CD4-positive, alpha-beta T cell treated with Interleukin-15 for 4 hours (primary cell): ENCODE measurements at places on chromosomes 3 and 15.

- DNase-seq = no peak
These were observed 157.5 kb downstream of the GABRB3 start for GRCh38 chr15:26615188-26615926.

DNA sequence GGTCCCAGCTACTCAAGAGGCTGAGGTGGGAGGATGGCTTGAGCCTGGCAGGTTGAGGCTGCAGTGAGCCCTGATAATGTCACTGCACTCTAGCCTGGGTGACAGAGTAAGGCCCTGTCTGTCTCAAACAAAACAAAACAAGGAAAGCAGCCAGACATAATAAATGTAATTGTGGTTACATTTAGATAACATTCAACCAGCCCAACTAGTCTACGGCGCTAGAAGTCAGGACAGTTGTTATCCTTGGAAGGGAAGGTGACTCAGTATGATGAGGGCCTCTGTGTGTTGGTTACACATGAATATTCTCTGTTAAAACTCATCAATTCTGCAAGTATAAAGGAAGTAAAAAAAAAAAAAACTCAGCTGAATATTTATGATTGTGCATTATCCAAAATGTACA lies 27.0 kb upstream of the CSPG5 start:
- DNase-seq = no peak

- no peak for DNase-seq
These were observed 64.3 kb downstream of the OXSM start for GRCh38 chr3:25854214-25854613.

GRCh38 chr3:43005253-43005652 lies 26.1 kb downstream of the GASK1A start:
- DNase-seq = no peak

DNA sequence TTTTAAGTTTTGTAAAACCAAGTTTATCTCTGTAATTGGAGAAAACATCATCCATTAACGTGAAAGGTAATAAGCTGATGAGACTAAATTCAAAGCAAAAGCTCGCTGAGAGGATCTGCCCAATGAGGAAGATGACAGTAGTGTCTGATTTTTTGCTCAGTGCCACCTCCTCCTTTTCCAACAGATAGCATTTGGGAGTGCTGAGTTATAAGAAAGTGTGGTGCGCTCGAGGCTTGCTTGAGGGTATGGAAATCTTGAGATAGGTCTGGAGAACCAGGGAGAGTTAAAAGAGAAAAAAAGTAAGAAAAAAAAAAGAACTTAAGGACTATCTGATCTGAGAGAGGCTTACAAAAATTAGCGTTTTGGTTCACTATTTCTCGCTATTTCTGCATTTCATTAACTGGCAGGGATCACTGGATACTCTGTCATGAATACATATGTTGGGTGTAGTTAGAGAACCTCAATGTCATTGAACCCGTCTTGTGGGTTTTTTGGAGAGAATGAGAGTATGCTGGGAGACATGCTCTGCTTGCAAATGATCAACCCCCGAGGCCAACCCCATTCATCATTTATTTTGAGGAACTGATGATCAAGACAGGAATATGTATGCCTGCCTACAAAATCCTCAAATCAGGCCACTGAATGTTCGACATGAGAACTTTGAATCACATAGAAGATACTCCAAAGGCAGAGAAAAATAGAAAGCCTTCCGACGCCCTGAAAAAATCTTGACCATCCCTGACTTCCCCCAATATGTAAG lies 973 bp upstream of the USP13 start:
- no peak for DNase-seq

GRCh38 chr3:73136941-73137340 lies 75.5 kb downstream of the EBLN2 start:
- DNase-seq = no peak

DNA sequence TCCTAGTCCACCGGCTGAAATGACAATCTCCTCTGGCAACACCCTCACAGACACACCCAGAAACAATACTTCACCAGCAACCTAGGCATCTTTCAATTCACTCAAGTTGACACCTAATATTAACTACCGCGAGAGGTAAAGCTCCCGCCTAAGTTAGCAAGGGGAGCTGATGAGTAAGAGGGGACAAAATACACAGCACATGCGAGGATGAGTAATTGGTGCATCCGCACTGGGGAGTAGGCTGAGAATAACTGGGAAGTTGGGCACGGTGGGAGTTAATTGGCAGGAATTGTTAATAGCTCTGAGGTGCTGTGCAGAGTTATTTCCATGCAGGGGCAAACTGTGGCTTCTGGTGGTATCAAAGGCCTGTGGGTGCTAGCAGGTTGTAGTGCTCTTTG lies 14.5 kb upstream of the PLD1 start:
- DNase-seq = no peak

GRCh38 chr3:177836671-177837070 lies 639.4 kb upstream of the TBL1XR1 start:
- no peak for DNase-seq

GRCh38 chr15:47822048-47822447 lies 104.7 kb downstream of the SEMA6D start:
- DNase-seq = no peak

DNA sequence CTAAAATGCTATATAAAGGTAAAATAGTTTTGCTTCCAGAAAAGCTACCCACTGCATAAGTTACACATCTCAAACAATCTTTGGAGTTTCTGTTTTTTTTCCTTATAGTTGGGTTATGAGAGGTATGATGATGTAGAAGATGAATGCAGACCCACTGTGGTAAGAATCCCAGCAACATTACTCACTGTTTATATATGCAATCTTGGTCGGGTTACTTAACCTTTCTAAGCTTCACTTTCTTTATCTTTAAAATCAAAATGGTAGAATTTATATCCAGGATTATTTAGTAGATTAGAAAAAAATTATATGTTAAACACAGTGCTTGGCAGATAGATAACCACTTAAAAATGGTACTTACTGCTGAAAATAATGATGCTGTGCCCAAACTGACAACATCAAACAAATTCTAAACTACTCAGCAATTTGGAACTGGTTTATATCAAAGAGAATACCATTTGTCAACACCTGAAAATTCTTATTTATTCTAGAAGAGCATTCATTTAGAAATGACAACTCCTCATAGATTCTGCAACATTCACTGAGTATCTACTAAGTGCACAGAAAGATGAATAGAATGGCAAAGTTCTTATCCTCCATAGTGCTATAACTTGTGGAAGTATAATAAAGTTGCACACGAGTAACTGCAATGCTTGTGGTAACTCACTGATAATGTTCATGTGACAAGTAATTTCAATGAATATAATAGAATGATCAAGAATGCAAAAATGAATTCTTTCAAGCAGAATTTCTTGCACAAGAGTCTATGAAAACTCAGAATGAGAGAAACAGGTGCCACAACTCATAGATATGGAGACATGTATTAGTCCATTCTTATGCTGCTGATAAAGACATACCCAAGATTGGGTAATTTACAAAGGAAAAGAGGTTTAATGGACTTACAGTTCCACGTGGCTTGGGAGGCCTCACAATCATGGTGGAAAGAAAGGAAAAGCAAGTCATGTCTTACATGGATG lies 129.0 kb upstream of the SLC7A14 start:
- no peak for DNase-seq

GRCh38 chr3:127723011-127723567 lies 50.3 kb downstream of the ABTB1 start:
- no peak for DNase-seq

GRCh38 chr15:101114610-101115009 lies 137.2 kb downstream of the CHSY1 start:
- no peak for DNase-seq

GRCh38 chr15:33757516-33758232 lies 210.6 kb upstream of the CHRM5 start:
- DNase-seq = no peak

DNA sequence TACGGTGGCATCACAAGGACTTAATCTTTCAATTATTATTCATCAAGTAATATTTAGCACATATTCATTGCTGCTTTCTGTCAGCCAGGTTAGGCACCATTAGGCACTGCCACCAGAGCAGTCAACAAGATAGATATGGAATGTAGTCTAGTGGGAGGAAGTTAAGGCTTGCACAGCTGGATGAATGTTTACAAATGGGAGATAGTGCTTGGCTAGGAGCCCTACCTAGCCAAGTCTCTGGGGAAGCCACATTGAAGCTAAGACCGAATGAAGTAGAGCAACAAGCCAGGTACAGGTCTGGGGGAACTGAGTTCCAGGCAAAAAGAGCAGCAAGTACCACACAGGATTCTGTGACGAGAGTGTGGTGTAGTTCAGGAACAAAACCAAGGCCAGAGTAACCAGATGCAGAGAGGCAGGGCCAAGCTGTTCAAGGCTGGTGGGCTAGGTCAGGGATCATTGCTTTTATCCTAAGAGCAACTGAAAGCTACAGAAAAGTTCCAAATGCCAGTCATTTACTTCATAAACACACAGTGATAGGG lies 33.4 kb upstream of the SCAANT1 start:
- no peak for DNase-seq

- peak; percentile 58 for DNase-seq
These were observed 17.4 kb upstream of the SHF start for GRCh38 chr15:45205192-45205591.

DNA sequence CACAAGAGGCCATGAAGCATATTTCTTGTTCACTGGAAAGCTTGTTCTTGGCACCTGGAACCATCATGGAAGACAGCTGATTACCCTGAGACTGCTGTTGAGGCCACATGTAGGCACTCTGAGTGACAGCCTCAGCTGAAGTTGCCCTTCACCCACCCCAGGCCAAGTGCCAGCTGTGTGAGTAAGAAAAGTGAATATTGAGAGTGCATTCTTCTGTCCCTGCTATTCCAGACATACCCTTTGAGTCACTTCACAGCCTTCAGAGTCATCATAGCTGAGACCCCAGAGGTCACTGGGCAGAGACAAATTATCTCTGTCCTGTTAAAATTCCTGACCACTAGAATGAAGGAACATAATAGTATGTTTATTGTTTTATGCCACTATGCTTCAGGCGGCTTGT lies 79.6 kb downstream of the NFKBIZ start:
- DNase-seq = no peak

DNA sequence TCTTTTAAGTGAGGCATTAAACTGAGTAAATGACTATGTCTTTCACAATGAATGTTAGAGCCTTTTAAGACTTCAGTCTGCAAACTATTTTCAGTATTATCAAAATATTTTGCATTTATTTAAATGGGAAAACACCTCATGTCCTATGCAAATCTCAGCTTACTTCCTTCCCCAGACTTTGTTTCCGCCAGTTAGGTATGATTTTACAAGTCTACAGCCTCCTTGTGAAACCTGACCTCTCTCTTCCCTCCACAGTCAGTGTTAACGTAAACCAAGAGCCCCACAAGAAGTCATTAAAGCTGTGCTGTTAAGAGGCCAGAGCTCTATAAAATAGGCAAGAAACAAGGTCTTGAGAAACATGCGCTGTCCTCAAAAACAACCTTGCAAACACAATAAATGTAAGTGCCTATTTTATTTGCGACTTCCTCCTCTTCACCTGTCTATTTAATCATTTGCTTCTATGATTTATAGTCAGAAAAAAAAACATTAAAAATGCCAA lies 48.3 kb downstream of the PRTG start:
- no peak for DNase-seq

DNA sequence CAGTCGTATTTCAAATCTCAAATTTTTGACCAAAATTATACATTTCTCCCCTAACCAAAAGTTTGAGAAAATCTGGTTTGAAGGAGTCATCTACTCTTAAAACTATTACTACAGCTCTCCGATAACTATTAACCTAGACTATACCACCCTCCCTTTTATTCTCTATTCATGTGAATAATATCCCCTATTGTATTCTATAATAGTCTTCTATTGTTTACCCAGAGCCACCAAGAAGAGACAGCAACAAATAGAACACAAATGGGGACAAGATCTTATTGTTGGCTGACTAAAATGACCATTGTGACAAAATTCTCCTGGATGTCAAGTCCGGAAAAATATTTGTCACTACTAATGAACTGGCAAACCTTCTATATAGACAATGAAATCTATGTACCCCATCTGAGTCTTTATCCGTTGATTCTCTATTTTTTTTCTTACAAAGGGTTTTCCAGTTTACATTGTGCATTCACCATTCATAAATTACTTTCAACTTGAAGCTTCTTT lies 618.0 kb downstream of the CADM2 start:
- no peak for DNase-seq

DNA sequence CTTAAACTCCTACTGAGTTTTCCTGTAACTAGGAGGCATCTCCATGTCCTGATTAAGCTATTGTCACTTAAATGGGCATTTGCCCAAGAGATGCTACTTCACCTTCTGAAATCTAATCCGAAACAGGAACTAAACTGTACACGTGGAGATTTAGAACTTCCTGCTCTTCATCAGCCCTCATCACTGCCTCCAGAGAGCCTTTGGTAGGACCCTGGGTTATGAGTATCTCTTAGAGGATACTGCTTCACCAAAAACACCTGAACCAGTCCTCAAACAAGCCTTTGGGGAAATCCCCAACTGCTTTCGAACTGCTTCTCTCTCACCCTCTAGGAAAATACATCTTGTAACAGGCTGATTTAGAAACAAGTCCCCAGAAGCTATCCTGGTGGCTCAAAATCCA lies 320.3 kb downstream of the GAP43 start:
- DNase-seq = no peak

GRCh38 chr15:63388511-63388910 lies 6.9 kb upstream of the CA12 start:
- DNase-seq = no peak

DNA sequence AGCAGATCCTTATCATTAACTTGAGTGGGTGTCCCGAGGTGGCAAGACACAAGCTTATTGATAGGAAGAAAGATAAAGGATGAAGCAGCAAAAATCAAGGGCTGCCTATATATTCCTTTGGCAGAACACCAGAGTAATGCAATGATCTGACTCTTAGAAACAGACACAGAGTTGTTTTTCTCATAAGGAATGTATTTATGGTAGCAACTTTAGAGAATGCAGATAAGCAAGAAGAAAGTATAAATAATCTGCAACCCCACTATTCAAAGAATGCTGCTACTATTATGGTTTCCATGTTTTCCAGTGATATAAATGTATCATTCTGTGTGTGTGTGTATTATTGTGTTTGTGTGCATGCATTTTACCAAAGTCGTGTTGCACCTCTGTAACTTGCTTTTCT lies 208.3 kb downstream of the THSD4 start:
- DNase-seq = no peak

GRCh38 chr3:38331257-38332022 lies 15.1 kb upstream of the XYLB start:
- no peak for DNase-seq

DNA sequence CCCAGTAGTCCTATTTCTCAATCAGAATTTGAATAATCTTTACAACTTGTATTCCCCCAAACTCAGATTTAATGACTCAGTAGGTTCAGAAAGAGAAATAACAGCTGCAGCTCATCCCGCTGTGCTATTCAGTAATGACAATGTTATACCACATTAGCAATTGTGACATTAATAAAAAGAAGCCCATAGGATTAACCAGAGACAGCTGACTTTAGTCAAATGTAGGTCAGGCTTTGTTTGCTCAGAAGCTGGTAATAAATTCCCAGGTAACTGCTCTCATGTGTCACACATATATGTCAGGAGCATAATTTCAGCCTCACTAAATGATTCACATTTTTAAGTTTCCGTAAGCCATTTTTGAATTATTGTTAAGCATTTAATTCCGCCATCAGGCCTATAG lies 222.0 kb upstream of the UBE2E2 start:
- DNase-seq = no peak
